Dermis microvascular lymphatic vessel endothelial cell (primary cell): ENCODE measurements at places on chromosomes 1 and 21. TPM values are rescaled to one million over a fixed set of nuclear protein-coding genes. Genes with fewer than 3 reads are reported as not detected.

Gene SH2D2A
- total RNA-seq, result 0.13 TPM in 1 of 2 replicates, not detected in the other

Gene LRRC42
- total RNA-seq, result 18.2 and 24.1 TPM in 2 replicates

Gene CASQ1
- total RNA-seq, result not detected in 2 replicates

Gene GBP5
- total RNA-seq, result 0.25 and 0.26 TPM in 2 replicates

GRCh38 chr1:231931146-231931545, 304.6 kb downstream of the DISC1 start:
- no peak for DNase-seq

DNA sequence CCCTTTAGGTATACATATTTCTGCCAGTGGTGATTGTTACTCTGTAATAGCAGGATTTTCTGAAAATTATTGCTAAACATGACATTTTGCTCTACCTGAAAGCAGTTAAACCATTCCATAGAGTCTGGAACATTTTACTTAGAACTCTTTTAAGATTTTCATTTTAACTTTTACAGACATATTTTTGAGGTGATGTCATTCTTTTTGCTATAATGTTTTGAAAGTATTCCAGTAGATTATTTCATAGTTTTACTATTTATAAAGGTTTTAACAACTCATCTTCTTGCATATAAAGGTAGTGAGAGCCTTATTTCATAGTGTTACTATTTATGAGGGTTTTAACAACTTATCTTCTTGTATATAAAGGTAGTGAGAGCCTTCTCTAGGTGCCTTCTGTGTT, 42.9 kb downstream of the PTBP2 start:
- no peak for DNase-seq

DNA sequence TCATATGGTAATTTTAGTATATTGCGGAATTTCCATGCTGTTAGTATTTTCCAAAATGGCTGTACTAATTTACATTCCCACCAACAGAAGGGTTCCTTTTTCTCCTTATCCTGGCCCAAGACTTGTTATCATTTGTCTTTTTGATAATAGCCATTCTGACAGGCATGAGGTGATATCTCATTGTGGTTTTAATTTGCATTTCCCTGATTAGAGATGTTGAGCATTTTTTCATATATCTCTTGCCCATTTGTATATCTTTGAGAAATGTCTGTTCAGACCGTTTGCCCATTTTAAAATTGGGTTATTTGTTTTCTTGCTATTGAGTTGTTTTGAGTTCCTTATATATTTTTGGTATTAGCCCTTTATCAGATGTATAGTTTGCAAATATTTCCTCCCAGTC, 14.0 kb downstream of the CAPZA1 start:
- no peak for DNase-seq
